Pons (tissue), 1 donor: ENCODE measurements at places on chromosomes 11 and 22.
A peak's percentile ranks its signal among the peaks of the same experiment; 100 is the strongest.

DNA sequence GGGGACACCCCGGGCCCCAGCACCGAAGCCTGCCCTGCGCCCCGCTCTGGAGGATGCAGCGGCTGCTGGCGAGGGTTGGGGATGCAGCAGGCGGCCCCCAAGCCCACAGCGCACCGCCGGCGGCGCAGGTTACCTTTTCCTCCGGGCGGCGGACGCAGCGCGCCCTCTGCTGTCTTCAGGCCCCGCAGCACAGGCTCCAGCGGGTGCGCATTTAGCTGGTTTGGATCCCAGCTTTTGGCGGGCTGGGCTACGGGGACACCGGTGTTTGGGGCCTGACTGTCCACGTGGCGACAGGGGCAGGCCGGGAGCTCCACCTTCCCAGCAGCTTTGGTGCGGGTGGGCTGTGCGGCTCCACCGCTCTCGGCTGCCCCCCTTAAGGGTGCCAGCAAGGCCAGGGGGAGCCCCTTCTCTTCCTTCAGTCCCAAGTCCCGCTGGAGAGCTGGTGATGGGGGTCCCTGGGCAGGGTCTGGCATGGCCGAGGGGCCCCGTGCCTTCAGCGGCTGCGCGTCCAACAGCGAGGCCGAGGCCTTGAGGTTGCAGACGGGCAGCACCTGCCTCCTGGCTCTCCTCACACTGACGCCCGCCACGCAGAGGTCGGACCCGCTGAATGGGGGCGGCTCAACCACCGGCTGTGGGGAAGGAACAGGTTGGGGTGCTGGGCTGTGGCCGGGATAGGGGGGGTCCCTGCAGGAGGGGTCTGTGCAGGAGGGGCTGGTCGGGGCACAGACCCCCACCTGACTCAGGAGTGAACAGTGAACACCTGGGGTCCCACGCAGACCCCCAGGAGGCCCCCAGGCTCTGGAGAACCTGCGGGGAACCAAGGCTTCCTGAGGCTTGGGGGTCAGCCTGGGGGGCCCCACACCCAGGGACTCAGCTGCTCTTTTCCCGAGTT lies 18.0 kb upstream of the IL17REL start:
- DNase-seq = peak; percentile 25

GRCh38 chr11:1807264-1807995 lies 27.4 kb upstream of the SYT8 start:
- DNase-seq = no peak

GRCh38 chr11:102108734-102109440 lies 1.4 kb upstream of the YAP1 start:
- DNase-seq = no peak

DNA sequence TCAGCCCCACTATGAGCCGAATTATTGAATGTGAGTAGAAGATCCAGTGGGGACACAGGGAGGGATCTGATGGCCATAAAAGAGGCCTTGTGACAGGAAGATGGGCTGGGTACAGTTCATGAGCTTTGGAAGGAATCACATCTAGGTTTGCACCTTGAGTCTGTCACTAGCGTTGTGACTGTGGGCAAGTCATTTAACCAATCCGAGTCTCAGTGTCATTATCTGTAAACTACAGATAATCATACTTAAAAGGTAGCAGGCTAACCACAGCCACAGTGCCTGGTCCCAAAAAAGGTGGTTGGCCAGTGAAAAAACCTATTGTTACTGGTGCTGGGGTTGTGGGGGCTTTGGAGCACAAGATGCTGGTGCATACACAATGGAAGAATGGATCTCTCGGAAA lies 3.8 kb downstream of the HEPN1 start:
- no peak for DNase-seq

GRCh38 chr11:1453611-1454034 lies 33.0 kb downstream of the MOB2 start:
- no peak for DNase-seq

- DNase-seq = no peak
Measured at GRCh38 chr22:49861642-49862495, 8.2 kb downstream of the ZBED4 start.

GRCh38 chr11:62556108-62556874 lies 9.7 kb upstream of the AHNAK start:
- DNase-seq = peak; percentile 81

DNA sequence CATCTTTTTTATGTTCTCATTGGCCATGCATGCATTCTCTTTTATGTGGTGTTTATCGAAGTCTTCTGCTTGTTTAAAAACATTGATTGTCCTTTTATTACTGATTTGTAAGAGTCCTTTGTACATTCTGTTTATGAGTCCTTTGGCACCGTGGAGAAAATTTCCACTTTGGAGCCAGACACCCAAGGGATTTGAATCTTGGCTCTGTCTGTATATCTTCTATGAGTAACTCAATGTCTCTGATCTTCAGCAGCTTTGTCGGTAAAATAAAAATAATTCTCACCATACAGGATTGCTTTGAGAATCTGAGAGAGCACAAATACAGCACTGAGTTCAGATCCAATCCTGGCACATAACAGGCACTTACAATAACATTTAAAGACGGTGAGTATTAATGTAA lies 12.8 kb upstream of the SORL1 start:
- peak; percentile 82 for DNase-seq

- no peak for DNase-seq
Measured at GRCh38 chr11:19683141-19683805, 29.4 kb upstream of the NAV2 start.

- DNase-seq = no peak
Measured at GRCh38 chr11:123371506-123372297, 58.4 kb upstream of the GRAMD1B start.

- no peak for DNase-seq
Measured at GRCh38 chr11:131993246-131993645, 622.8 kb downstream of the NTM start.

DNA sequence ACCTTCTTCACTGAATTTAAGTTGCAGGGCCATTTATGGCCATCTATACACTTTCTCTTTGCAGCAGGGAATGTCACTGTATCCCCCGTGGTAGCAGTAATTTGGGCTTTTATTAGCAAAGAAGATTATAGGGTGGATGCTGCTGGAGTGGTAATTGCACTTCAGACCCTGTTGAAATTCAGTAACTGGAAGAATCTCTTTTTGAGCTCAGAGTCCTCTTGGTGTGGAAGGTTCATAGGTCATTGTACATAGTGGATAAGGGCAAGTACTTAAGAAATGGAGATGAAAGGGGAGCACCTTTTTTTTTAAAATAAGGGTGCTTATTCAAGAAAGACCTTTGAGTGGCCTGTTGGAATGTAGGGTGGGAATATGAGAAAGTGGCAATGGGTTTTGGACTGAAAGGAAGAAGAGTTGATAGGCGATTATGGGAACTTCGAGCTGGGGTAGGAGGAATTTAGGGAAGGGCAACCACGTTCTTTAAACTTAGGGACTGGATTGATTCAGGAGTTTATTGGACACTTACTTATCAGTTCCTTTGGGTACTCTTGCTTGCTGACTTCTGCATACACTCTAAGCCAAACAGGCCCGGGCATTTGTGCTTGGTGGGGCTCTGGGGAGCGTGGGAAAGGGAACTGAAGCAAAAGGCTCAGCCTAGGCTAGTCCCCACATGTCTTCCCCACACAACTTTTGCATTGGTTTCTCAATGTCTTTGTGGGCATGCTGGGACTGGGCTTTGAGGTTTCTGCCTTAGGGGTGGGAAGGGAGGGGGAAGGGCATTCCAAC lies 26.5 kb downstream of the CTNND1 start:
- peak; percentile 70 for DNase-seq

DNA sequence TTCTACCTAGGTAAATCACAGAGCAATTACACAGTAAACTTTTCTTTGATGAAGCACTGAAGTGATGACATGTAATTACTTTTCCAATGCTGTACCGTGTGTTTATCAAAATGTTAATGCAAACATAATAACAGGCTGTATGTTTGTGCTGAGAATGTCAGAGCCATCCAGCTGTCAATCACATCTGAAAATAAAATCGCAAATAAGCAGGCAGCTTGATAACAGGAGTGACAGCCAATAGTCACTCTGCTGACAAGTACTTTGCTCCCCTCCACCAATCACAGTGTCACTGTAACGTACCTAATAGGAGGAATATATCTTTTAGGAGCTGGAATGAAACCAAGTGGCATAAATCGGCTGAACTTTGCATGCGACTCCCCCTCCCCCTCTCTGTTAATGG lies 119.7 kb downstream of the KIRREL3 start:
- no peak for DNase-seq

DNA sequence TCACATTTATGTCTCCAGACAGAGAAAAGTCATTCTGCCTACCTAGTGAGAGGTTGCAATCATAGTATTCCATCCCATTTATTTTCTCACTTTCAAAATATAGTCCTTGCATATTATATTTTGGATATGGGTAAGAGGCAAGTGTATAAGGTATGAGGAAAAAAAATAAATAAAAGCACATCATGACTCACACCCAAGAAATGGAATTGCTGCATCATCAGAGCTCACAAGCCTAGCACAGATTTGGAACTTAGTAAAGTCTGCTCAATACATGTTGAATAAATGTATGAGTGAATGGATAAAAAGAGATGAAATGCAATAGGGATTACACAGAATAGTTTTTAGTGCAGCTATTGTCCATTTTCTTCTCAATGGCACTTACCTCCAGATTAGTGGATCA lies 2.5 kb upstream of the OR51G1 start:
- no peak for DNase-seq

GRCh38 chr11:97937501-97937900 lies 1083.2 kb upstream of the CNTN5 start:
- no peak for DNase-seq

DNA sequence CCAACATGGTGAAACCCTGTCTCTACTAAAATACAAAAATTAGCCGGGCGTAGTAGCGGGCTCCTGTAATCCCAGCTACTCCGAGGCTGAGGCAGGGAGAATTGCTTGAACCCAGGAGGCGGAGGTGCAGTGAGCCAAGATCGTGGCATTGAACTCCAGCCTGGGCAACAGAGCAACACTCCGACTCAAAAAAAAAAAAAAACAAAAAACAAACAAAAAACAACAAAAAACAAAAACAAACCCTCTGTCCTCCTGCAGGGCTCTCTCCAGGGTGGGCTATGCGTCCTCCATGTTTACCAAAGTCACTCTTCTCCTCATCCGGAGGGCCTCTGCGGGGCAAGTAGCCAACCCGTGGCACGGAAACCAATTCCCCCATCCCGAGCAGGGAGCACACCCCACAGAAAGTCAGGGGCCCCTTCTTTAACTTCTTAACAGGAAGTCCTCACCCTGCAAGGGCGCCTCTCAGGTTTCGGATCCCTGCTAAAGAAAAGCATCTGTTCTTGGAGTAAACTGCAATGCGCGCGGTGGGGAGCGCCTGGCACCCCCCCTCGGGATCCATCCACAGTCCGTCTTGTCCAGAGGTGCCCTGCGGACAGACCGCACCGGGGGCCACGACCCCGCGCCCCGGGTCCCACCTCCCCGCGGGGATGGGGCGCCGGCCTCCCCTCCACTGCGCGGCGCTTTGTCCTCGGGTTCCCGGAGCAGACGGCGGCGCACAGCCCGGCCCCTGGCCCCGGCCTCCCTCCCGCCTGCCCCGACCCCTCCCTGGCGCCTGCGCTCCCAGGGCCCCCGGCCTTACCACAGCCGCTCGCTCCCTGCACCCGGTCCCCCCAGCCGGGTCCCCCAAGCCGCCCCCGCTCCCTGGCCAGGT lies 712 bp downstream of the CERK start:
- no peak for DNase-seq

- no peak for DNase-seq
Measured at GRCh38 chr11:12140186-12140793, 29.9 kb downstream of the MICAL2 start.

GRCh38 chr22:41801147-41801819 lies 804 bp downstream of the CCDC134 start:
- DNase-seq = no peak

DNA sequence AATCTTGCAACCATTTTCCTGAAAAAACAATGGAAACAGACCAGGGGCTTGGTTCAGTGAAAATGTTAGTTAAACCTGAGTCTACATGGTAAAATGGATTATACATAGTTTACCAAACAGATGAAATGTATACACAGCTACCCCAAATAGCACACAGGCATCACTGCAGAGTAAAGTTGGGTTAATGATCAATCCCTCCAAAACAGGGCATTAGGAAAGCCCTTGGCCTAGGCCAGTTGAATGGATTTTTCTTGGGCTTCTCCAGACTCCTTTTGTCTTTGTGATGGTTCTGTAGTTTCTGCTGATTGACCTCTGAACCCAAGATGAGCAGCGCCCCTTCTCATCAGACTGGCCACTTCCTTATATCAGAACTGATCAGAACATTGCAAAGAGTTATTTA lies 173.5 kb downstream of the RRAS2 start:
- no peak for DNase-seq

DNA sequence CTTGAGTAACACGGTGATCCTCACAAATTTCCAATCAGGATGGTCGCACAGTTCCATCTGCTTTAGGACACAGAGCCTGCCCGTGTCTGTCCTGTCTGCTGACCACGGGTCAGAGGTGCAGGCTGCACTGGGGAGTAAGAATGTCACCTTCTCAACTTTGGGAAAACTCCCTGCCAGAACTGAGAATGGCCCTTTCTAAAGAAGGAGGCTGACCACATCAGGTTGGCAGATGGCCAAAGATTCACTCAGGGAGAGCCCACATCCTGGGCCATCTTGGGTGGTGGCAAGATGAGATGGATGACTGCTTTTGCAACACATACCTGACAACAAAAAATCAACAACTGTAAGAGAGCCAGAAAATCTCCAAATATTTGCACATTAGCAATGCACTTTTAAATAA lies 101.9 kb downstream of the IGLL1 start:
- no peak for DNase-seq

- no peak for DNase-seq
Measured at GRCh38 chr11:109629734-109630133, 207.7 kb downstream of the C11orf87 start.

DNA sequence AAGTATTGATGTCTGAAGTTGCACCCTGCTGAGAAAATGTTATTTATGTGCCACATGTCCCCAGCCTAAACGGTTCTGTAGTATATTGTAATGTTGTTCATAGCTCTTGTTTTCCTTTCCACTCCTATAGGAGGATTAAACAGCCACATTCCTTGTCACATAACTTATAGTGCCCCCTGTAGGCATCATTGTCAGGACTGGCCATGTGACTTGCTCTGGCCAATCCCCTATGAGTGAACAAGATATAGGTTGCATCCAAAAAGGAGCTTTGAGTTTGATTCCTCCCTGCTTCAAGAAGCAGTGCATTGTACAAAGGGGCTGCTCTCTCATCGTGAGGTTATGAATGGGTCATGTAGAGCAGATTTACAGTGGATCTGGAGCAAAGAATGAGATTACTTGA lies 717.6 kb upstream of the ANO5 start:
- no peak for DNase-seq

GRCh38 chr11:28674433-28675103 lies 566.4 kb downstream of the METTL15 start:
- DNase-seq = no peak

GRCh38 chr22:20238901-20239675 lies 29.0 kb downstream of the RTN4R start:
- no peak for DNase-seq

DNA sequence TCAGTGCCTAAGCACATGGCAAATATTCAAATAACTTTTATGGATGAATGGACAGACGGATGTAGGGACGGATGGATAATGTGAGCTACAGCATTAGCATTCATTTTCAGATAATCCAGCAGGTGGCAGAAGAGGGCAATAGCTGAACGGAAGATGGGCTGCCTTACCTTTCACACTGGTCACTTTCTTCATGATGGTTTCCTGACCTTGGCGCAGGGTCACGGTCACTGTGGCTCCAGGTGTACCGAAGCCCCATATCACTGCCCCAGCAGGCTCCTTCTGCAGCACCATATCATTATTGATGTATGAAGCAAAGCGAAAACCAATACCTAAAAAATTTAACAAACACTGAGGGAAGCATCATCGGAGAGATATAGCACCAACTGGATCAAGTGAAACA lies 4.3 kb downstream of the SIAE start:
- DNase-seq = peak; percentile 54

GRCh38 chr22:43039800-43040199 lies 24.9 kb upstream of the PACSIN2 start:
- DNase-seq = no peak
